ENCODE measurements at places on chromosomes 11 and 22.
A peak's percentile ranks its signal among the peaks of the same experiment; 100 is the strongest.

- no peak for DNase-seq
These were observed 495.6 kb upstream of the LRRC4C start for GRCh38 chr11:41955066-41955465.

GRCh38 chr11:76702336-76703128, 32.0 kb upstream of the LRRC32 start:
- DNase-seq: no peak

- no peak for DNase-seq
These were observed 20.0 kb downstream of the TPBGL start for GRCh38 chr11:75260396-75261170.

DNA sequence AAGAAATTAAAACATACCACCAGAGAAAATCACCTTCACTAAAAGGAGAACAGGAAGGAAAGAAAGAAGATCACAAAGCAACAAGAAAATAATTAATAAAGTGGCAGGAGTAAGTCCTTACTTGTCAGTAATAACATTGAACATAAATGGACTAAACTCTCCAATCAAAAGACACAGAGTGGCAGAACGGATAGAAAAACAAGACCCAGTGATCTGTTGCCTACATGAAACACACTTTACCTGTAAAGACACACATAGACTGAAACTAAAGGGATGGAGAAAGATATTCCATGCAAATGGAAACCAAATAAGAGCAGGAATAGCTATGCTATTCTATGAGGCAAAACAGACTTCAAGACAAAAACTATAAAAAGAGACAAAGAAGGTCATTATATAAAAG, 25.9 kb downstream of the PLA2G6 start:
- DNase-seq: no peak

DNA sequence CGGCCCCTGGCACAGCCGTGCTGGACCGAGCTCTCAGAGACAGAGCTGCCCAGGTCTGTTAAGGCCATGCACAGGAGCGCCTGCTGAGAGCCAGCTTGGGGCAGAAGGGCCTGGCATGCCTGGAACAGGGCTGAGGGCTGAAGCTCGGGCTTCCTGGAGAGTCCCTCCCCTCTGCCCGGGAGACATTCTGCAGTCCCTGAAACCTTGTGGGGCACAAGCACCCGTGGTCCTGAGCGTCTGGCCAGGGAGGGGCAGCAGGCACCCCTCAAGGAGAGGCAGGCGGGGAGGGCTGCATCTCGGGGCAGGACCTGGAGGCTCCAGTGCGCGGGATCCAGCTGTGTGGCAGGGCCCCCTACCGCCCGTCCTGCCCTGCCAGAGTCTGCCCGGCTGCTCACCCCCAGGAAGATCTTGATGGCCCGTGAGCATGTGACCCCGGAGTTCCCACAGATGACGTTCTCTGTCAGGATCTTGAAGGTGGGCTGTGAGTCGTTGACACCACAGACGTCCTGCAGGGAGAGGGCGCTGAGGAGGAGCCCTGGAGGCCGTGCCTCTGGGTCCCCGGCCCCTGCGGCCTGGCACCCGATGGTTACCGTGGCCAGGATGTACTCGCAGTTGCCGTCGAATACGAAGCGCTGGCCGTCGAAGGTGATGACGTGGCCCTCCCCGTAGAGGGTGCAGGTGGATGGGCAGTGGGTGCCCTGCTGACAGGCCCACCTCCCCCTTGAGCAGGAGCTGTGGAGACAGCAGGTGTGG, 10.9 kb downstream of the MUC6 start:
- DNase-seq: no peak

- no peak for DNase-seq
These were observed 23.3 kb downstream of the ZBTB16 start for GRCh38 chr11:114082767-114083181.

DNA sequence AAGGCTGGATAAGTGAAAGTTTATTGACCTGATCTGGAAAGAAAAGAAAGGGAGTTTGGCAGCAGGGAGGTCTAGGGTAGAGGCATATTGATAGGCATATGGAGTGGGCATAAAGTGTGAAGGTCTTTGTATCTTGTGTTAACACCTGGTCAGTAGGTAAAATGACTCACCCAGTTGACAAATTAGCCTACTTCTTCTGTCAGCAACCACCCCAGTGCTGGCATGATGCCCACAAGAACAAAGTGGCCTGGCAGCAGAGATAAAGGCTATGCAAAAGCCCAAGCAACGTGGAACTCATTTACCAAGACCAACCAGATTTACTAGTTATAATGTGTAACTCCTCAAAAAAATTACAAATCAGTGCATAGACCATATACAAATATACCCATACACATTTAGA, 4.9 kb downstream of the OR10A3 start:
- DNase-seq: no peak

DNA sequence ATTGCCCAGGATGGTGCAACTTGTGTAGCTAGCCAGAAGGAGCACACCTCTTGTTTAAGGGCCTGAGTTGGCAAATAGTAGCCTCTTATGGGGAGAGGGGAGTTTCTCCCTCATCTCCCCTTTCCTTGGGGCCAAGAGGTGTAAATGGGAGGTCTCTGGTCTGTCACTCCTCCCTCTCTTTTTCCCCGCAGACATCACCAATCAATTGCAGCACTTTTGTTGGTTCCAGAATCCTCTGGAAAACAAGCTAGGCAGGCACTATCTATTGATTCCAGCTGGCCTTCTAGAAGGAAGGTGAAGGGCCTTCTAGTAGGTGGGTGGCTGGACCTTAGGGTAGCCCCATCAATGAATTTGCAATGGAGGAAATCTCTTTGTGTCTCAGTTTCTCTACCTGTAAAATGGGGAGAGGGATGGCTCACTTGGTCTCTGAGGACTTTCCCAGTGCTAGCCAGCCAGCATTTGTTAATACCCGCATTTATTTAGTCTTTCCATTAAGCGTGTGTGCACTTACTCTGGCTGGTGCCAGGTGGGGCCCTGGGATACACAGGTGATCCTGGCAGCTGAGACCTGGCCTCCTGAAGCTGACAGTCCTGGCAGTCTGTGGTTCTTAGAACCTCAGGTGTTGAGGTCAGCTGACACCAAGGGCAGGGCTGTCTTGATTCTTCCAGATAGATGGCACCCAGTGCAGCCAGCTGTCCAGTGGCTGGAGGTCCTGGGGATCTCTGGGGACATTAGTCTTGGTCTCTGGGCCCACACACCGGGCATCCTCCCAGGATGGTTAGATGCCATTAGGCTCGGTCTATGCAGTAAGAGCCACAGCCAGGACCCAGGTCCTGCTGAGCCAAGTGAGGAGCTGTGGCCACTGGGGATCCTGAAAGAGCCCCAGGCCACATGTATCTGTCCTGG, 51.7 kb downstream of the TSPAN18 start:
- DNase-seq: no peak

DNA sequence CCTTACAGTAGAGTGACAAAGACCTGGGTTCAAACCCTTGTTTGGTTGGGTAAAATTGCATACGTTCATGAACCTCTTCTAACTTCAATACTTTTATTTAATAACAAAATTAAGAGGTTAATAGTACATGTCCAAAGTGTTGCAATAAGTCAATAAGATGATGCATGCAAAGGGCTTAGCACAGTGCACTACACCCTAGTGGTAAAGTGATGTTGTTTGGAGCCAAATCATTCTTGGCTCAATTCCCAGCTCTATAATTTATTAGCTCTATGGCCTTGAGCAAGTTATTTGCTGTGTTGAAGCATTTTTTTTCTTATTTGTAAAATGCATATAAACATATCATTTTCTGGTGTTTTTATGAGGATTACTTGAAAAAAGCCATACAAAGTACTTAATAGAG, 945.3 kb downstream of the LRRC4C start:
- no peak for DNase-seq

GRCh38 chr11:117541211-117541610, 213.6 kb downstream of the CEP164 start:
- DNase-seq: no peak

GRCh38 chr22:48898524-48899250, 929.0 kb downstream of the BRD1 start:
- no peak for DNase-seq

DNA sequence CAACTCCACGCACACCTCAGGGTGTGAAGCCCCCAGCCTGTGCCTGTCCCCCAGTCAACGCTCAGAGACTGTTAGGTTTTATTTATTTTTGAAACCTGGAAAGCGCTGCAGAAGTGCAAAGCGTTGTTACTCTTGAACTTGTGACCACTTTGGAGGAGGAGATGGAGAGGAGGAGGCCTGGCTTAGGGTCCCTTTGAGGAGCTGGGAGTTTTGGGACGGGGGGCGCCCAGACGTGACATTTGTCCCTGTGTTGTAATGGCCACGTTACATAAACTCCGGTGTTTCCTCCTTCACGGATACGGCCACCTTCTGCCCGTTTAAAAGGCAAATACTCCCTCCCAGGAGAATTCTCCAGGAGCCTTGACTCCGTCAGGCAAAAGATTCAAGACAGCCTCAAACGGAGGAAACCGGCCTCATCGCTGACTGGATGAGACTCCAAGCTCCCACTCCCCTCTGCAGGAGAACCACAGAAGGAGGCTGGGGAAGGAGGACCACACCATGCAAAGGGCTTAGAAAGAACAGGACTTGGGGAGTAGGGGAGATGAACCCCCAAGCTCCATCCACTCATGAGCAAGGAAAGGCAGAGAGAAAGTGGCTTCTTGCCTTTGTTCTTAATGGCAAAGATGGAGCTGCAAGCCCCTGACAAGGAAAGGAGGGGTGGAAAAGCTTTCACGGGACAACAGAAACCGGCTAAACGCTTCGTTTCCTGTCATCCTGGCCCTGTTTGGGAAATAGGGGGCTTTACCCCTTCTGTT, 630 bp downstream of the PIK3IP1 start:
- DNase-seq: peak; percentile 59

DNA sequence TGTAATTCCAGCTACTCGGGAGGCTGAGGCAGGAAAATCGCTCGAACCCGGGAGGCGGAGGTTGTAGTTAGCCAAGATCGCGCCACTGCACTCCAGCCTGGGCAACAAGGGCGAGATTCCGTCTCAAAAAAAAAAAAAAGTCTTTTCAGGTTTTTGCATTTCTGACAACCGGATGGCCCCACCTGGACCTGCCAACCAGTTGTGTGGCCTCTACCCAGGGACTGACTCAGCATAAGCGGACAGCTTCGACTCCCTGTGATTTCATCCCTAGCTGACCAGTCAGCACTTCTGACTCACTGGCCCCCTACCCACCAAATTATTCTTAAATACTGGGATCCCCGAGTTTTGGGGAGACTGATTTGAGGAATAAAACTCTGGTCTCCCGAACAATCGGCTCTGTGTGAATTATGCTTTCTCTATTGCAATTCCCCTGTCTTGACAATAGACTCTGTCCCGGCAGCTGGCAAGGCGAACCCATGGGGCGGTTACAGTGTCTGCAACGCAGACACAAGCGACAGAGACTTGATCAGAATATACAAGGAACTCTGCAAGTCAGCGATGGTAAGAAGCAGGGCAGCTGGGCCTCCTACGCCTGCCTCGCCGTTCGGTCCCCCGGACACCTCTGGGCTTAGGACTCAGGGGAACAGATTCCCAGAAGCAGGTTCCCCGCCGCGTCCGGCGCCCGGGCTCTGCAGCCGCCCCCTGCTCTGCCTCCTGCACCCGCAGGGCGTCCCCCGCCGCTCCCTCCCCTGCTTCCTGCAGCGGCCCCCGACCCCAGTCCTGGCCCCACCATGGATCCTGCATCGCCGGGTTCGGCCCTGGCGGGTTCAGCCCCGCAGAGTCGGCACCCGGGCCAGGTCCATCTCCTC, 741 bp upstream of the TALDO1 start:
- DNase-seq: peak; percentile 46

- no peak for DNase-seq
These were observed 49.7 kb downstream of the ARRB1 start for GRCh38 chr11:75301601-75302345.

DNA sequence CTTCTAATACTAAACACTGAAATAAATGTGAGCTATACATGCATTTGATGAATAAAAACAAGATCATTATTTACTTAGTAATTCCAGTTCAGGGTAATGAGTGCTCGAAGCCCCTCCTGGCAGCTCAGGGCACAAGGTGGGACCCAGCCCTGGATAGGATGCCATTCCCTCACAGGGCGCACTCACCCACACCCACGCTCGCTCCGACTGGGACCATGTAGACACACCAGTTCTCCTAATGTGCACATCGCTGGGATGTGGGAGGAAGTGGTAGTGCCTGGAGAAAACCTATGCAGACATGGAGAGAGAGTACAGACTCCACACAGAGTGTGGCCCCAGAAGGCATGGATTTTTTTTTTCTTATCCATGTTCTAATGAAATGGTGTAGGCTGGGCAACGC, 44.5 kb upstream of the RASSF10 start:
- no peak for DNase-seq

GRCh38 chr22:45351956-45352355, 42.2 kb downstream of the FAM118A start:
- DNase-seq: no peak

Measured in CD4-positive, alpha-beta T cell treated with Interleukin-17A for 4 hours (primary cell).